Stimulated activated CD4-positive, alpha-beta T cell treated with anti-CD3 and anti-CD28 coated beads, Interleukin-1b, Interleukin-23, amount 100 ng/mL, for 1 hour (primary cell): ENCODE measurements at places on chromosomes 5 and 9.

DNA sequence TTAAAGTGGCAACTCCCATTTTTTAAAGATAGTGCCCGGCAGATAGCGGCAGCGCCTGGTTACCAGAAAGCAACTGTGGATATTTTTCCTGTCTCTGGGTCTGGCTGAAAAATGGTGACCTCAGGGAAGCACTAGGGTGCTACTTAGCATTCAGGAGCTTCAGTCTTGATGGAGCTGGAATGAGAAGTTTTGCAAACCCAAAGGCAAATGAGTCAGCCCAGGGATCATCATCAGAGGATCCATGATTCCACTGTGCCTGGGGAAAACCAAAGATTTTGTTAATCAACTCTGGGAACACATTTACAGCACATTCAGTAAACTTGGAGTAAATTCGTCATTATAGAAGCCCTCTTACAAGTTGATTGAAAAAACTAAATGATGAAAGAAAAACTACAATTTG, 26.7 kb downstream of the F2R start:
- DNase-seq, result no peak

DNA sequence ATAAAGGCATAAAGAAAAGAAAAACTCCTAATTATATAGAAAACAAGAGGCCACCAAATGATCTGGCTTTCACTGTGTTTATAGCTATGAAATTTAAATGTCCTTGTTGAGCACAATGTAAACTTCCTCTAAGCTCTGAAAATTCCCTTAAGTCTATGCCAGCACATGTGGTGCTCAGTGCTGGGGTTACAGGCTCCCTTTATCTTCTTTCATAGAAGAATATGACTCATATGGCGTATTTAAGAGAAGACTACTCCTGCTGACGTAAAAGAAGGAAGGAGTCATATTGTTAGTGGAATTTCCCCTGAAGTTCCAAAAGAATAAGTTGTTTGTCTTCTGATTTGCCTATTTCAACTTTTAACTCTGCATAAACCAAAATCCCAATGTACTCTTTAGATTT, 30.4 kb downstream of the RNF145 start:
- DNase-seq, result no peak

- DNase-seq, result no peak
These were observed 372.1 kb upstream of the C9orf72 start for GRCh38 chr9:27945386-27945785.

DNA sequence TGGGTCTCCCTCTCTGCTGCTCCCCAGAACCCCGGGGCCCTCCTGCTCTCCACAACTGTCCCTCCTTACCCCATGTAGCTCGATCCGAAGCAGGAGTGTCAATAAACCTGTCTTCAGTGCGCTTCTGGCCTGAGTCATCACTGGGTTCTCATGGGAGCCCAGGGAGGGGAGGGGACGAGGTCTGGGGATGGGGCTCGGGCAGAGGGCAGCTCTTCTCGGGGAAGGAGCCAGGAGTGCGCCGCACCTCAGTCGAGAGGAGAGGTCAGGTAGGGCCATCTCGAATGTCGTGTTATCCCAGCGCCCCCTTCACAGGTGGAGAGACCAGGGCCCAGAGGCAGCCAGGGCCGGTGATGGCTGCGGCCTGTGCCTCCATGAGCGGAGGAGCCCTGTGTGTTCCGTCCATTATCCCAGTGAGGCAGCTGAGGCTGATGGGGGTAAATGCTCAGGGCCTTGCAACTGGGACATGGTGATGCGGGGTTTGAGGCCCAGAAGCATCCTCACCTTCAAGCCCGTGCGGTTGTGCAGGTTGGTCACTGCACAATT, 52.1 kb downstream of the LRSAM1 start:
- DNase-seq, result no peak

DNA sequence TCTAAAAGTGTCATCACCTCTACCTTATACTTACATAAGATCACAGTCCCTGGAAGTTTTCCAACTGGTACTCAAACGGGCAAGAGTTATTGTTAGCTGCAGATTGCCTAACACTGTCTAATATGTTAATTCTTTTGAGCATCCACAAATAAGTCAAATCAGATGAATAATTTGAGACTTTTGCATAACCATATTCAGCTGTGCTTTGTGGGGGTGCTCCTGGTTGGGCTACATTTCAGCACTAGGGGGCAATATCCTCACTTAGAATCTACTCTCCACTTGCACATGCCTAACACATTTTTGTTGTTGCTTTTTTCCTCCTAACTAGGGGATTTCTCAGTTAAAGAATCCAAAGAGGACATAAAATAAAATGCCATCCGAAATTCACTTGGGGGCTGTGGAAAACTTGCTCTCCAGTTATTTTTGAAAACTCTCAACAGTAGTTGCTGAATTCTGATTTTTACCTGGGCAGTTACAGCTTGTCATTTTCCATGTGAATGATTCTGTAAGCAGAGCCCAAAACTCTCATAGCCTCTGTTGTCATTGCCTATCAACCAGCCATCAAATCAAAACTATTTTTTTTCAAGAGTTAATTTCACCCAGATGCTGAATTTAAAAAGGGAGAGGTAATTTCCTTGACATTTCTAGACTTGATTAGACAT, 71.5 kb downstream of the TRIM36 start:
- no peak for DNase-seq

DNA sequence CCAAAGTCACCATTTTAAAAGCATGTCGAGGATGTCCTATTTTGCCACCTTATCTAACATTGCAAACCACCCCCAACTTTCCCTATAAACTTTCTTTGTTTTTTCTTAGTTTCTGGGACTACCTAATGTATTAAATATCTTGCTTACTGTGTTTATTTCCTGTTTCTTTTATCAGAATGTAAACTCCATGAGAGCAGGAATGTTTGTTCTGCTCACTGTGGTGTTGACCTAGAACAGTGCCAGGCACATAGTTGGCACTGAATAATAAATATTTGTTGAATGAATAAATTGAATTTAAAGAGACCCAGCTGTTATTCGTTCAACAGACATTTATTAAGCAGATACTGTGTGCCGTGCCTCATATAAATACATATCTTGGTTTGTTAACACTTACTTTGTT, 35.2 kb downstream of the MACIR start:
- no peak for DNase-seq

DNA sequence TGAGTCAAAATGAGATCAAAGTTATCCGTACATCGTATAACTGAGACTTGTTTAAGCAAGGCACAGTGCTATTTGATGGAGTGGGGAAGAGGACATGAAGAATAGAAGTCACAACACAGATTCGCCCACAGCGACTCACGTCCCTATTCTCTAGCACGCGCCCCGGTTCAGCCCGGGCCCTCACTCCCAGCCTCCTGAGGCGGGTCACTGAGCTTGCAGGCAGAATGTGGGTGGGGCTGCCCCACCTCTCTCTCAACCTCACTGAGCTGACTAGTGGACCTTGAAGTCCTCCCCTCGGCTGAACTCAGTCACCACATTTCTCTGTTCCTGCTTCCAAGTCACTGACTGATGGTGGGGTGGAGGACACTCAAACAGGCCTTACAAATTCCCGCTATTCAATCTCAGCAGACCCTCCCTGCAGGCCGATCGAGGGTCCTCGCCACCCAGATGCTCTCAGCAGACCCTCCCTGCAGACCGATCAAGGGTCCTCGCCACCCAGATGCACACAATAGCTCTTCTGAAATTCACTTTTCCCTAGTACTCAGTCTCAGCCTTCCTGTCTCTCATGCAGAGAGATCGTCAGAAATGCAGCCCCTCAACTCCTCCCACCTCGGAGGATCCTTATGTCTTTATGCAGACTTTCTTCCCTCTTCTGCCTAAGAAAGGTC, 12.9 kb downstream of the GLDC start:
- DNase-seq, result no peak

GRCh38 chr5:146893991-146894390, 15.4 kb upstream of the PPP2R2B start:
- DNase-seq, result no peak

- no peak for DNase-seq
These were observed 5.9 kb upstream of the LCN1 start for GRCh38 chr9:135515083-135515951.

- DNase-seq, result no peak
These were observed 2.7 kb downstream of the CSF2 start for GRCh38 chr5:132076202-132076830.

- no peak for DNase-seq
These were observed 71.9 kb downstream of the SFXN1 start for GRCh38 chr5:175550055-175550805.

DNA sequence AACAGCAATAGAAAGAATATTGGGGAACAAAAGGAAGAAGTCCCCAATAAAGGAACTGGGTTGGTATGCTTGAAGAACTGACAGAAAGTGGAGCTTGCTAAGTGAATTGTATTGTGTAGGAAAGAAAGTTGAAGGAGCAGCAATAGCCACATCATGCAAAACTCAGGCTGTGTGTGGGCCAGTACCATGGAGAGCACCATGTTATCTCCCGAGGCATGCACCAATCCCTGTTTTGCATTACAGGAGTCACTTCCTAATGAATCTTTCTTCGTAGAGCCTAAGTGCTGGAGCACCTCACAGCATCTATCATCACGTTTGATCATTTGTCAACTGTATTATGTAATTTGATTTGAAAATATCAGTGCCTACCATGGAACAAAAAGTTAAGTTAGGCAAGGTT, 137.7 kb upstream of the NMUR2 start:
- no peak for DNase-seq

- DNase-seq, result no peak
These were observed 1.8 kb upstream of the ENTPD2 start for GRCh38 chr9:137055385-137056364.

DNA sequence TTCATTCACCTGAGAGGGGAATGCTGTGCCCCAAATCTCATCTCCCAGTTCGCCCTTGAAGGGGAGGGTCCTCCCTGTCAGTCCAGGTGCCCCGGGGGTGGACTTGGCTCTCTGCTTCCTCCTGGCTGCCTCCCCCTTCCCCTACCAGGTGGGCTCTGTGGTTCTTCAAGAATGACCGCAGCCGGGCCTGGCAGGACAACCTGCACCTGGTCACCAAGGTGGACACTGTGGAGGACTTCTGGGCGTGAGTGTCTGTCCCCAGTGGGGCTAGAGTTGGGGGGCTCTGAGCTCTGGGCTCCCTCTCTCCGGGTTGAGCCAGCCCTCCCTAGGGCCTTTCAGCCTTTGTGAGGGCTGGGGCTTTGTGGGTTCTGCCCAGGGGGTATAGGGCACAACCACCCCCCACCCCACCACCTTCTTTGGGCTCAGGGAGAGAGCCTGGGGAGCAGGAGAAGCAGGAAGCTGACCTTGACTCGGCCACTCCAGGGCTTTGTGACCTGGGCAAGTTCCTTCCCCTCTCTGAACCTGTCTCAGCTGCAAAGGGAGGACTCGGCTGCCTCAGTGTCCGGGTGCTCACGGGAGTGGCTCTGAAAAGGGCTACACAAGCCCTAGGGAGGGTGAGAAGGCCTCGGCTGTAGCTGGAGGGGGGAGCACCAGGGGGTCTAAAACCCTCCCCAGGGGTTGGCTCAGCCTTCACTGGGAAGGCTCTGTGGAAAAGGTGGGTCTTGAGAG, 3.6 kb upstream of the TSPAN17 start:
- no peak for DNase-seq

- DNase-seq, result no peak
These were observed 140.6 kb downstream of the ERCC6L2 start for GRCh38 chr9:96015876-96016686.

GRCh38 chr5:131758520-131758900, 38.3 kb downstream of the FNIP1 start:
- no peak for DNase-seq

GRCh38 chr5:96657068-96657467, 5.1 kb upstream of the CAST start:
- no peak for DNase-seq

DNA sequence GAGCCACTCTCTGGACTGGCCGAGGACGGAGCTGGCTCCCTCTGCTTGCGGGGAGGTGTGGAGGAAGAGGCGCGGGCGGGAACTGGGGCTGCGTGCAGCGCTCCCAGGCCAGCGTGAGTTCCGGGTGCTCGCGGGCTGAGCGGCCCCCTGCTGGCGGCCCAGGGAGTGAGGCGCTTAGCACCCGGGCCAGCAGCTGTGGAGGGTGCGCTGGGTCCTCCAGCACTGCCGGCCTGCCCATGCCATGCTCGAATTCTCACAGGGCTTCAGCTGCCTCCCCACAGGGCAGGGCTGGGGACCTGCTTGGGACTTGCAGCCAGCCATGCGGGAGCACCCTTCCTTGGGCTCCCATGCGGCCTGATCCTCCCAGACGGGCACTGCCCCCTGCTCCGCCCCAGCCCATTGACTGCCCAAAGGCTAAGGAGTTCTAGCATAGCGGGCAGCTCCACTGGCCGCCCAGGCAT, 416.9 kb downstream of the MRPS30 start:
- DNase-seq, result no peak

DNA sequence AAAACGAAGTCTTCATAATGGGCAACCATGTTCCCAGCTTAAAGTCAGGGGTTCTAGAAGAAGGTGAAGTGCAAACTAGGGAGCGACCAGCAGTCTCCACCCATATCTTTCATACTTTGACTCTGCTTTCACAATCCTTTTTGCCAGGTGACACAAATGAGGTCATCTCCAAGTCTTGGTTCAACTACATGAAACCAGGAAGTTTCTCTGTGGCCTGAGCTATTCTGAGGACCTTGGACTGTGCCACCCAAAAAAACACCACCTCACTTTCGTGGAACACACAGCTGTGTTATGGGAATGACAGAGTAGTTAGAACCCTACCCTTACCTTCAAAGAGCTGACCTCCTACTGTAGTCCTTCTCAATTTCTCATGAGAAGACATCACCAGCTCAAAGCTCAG, 309.2 kb downstream of the AGTPBP1 start:
- no peak for DNase-seq

DNA sequence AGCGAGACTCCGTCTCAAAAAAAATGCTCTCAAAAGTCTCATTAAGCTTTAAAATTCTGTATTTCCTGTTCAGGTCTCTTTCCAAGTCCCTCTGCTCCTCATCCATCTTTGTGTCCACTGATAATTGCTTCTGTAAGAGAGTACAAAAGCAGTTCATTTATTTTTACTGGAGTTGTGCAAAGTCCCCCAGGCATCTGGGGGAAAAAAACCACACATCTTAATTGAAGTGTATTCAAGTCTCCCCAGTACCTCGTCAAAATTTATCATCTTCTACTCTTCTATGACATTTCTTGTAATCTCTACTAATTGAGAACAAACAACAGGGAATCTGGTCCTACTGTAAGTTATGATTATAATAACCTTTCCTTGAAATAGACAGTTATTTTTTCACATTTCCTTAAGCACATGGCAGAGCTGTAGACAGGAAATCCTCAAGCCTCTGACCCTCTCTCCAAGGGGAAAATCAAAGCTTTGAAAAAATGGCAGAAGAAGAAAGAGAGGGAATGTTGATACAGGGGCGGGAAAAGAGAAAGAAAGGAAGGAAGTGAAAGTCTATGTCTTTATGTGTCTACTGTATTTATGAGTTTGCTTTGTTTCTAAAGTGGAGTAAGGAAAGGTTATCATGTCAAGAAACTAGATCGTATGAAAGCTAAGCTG, 51.5 kb downstream of the RAI14 start:
- DNase-seq, result no peak

GRCh38 chr9:114202396-114202795, 47.1 kb downstream of the COL27A1 start:
- no peak for DNase-seq

DNA sequence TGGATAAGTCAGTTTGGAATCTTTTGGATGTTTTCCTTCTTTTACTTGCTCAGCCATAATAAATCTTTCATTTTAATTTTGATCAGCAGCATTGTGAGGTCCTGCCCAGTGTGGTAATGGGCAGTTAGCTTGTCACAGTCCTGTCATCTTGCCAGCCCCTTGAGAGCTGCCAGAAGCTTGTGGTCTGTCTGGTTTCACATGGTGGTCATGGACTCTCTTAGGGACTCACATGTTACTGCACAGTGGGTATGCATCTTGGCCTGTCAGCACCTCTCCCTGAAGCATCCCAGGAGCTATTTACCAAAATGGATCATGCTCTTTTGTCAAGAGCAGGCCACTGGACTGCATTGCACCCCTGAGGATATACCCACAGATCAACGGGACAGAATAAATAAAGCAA, 60.3 kb downstream of the DAPK1 start:
- no peak for DNase-seq

- DNase-seq, result no peak
These were observed 13.6 kb downstream of the NR2F1-AS1 start for GRCh38 chr5:93567424-93567823.
